ENCODE measurements at places on chromosomes 4 and X.
A peak's percentile ranks its signal among the peaks of the same experiment; 100 is the strongest.

GRCh38 chr4:3324093-3324815 is 31.4 kb downstream of the RGS12 start:
- no peak for DNase-seq

DNA sequence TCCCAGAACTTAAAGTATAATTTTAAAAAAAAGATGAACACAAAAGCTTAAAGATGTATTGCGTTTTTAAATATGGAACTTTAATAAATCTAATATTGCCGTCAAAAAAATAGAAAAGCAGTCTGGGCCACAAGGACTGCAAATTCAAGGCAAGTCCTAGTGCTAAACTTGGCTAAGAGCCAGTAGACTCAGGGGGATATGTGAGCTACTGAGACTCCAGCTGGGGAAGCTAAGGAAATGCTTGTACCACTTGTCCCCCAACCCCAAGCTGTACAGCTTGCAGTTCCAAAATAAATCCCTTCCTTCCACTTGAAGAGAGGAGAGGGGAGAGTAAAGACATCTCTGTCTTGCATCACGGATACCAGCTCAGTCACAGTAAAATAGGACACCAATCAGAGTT is 290.8 kb upstream of the FGF13 start:
- no peak for DNase-seq

DNA sequence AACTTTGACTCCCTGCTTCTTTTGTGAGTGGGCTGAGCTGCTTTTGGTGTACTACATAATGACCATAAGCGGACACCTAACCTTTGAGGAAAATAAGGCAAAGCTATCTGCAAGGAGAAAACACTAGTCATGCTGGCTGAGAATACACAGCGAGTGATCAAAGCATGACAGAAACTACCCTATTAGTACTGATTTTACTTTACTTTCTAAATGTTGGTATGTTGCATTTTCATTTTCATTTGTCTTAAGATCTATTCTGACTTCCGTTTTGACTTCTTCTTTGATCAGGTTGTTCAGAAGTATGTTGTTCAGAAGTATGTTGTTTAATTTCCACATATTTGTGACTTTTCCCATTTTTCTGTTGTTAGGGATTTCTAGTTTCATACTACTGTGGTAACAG is 361.1 kb downstream of the TRAM1L1 start:
- DNase-seq = no peak

- DNase-seq = no peak
Observed at GRCh38 chr4:127997534-127998388, 32.6 kb downstream of the ABHD18 start.

- DNase-seq = no peak
Observed at GRCh38 chr4:30723201-30723955, 3.2 kb downstream of the PCDH7 start.

- no peak for DNase-seq
Observed at GRCh38 chr4:94939791-94940519, 182.2 kb downstream of the BMPR1B start.

DNA sequence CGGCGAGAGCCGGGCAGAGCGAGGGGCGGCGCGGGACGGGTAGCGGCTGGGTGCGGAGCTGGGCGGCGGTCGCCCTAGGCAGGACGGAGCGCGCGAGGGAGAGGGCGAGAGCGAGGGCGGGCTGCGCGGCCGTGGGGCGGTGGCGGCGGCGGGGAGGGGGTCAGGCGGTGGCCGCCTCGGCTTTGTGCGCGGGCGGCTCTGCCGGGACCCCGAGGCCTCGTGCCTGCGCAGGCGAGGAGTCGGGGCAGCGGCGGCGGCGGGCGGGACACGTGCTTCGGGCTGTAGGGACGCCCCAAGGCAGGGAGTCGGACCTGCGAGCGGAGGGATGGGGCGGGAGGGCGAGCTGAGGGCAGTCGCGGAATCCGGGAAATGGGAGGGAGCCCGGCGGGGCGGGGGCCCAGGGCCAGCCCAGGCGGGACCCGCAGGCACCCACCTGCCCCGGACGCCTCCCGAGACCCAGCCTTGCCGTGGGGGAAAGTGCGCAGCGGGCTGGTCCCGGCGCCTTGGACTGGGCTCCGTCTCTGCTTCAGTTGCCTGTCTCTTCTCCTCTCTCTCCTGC is 465 bp downstream of the BMPR1B start:
- DNase-seq = peak; percentile 6

DNA sequence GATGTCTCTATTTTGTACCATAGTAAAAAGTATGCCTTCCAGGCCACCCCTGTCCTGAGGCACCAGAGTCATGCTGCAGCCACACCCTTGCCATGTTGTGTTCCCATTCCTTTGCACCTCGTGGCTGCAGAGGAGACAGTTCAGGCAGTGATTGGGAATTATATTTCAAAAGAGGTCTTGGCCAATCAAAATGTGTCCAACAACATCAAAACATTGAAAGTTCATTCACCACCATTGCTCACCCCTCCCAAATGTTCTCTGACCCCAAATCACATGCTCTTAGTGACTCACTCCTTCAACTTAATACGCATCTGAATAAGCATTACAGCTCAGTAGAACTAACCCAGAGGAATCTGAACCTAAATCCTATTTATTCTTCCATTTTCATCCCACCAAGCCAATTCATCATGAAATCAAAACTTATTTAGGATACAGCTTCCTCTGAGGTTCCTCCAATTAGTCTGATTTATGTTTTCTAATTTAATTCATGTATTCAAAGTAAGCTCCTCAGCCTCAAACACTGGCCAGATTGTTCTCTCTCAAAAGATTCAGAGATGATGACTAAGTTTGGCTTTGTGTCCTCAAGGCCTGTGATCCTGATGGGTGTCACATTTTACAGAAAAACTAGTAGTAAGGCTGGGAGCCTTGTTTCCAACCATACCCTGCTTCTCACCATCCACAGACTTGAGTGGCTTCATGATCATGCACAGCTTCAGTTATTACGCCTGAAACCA is 323.2 kb upstream of the INTU start:
- no peak for DNase-seq

GRCh38 chrX:64792598-64793337 is 183.5 kb downstream of the ZC4H2 start:
- DNase-seq = no peak

DNA sequence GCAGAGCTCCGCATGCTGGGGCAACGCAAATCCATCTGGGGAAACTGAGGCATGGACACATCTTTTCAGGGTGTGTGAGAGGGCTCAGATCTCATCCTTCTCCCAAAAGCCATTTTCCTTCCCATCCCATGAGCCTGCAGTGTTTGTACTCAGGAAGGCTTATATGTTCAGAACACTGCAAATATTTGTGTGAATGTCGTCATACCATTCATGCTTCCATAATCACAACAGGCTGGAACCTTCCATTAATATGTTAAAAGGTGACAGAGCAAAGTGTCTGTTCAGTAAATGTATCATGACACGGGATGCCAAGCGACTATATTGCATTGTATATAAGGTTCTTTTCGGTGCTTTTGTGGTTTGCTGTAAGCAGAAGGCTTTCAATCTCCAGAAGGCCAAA is 8.5 kb downstream of the TRIML1 start:
- no peak for DNase-seq

GRCh38 chr4:155442267-155443105 is 65.7 kb upstream of the MAP9 start:
- DNase-seq = peak; percentile 23

DNA sequence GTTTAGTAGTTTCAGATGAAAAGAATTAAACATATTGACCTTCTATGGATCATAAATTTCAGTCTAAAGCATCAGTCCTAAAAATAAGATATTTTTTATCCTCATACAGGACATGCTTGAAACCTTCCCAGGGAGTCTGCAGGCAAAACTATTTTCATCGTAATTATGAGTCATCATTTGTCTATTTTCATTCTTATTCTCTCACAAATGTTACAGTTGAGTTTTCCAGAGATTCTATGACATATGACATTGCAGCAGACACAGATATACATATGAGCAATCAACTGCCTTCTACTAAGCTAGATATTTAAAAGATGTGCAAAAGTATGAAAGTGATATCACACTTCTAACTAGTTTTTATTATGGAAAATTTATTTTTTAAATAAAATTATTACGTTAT is 398.0 kb downstream of the MAGEB5 start:
- DNase-seq = no peak

DNA sequence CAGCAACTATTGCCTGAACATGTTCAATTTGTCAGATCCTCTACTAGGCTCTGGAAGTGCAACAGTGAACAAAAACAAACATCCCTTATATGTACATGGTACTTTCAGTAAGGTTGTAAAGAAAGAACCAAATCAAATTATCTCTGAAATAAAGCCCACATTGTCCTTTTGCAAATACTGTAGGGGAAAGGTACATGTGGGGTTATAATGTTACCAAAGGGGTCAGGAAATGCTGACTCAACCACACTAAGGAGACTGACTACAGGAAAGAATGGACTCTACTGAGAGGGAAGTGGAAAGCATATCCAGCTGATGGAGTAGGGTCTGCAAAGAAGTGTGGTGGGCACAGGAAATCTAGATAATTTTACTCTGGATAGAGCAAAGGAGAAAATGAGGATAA is 61.5 kb downstream of the PCDH18 start:
- no peak for DNase-seq

Measured in nucleus accumbens (tissue), 56 donors.